ENCODE measurements at places on chromosomes 5 and 9.

DNA sequence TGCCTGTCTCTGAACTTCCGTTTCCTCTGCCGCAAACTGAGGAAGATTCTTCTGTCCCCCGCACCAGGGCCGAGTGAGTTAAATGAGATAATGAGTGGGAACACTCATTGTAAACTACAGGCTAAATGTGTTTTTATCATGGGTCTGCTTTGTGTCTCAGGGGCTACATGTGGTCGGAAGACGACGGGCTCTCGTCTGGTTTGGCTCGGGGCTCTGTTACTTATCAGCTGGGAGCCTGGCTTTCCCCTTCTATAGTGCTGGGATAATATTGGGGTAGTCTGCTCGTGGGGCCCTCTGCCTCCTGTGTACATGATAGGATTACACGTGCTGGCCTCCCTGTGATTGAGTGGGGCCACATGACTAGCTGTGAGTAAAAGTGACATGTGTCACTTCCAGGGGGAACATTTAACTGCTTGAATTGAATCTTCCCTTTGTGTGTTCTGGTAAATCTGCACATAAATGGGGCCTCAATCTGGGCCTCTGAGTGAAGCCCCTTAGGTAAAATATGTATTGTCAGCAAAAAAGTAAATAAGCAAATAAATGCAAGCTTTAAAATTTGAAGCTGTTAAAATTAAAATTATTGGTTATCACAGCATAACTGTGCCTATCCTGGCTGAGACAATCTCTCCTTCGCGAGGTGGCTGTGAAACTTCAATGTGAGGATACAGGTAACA, 86.9 kb upstream of the SH3PXD2B start:
- DNase-seq = no peak

- no peak for DNase-seq
These were observed 6.2 kb upstream of the CD180 start for GRCh38 chr5:67202828-67203227.

DNA sequence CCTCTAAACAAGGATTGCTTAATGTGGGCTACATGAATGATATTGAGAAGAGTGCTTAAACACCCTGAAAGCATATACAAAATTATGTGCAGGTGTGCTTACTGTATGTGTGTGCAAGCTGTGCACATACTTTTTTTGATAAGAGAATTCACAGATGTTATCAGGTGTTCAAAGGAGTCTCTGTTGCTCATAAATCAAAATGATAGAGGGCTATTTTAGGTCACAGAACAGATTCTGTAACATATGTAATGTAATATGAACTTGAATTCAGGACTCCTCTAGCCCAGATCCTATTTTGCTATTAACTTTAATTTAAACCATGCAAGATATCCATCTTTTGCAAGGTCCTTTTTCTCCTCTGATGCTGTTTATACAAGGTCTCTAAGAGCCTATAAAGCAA, 38.2 kb downstream of the CCDC192 start:
- no peak for DNase-seq

GRCh38 chr9:1231998-1232919, 182.1 kb downstream of the DMRT2 start:
- peak; percentile 80 for DNase-seq

- peak; percentile 81 for DNase-seq
These were observed 142.6 kb upstream of the LMX1B start for GRCh38 chr9:126471084-126471624.

- DNase-seq = peak; percentile 79
These were observed 53.0 kb upstream of the RFX3 start for GRCh38 chr9:3578786-3579185.

DNA sequence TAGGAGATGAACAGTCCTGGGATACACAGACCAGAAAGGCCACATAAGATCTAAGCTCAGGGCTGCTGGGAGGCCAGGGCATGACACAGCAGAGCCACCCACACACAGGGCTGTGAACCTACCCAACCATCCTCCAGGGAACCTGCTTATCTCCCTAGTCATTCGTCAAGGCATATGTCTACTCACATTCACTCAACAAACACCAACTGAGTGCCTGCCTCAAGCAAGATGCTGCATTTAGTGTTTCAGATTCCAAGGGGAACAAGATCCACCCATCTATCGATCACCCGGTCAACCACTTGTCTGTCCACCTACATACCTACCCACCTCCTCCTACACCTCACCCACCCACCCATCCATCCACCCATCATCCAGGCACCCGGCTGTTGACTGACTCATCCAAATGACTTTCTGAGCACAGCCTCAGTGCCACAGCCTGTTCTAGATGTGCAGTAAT, 1.9 kb downstream of the DPM2 start:
- DNase-seq = no peak

DNA sequence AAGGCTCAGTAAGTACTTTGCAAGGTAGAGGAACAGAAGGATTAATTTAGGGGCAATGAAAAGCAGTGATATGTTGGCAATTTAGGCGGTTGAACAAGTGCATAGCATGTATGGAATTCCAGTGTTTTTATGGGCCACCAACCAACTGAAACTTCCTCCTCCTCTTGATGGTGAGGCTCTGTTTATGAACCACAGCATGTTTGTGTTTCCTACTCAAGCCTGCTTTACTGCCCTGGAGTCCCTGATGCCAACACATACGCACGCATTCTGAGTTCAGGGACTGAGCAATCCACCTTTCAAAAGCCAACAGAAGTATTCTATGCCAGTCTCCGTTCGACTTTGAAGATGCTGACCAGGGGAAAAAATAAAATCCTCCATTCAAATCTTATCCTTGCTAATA, 417.5 kb downstream of the EFNA5 start:
- no peak for DNase-seq

DNA sequence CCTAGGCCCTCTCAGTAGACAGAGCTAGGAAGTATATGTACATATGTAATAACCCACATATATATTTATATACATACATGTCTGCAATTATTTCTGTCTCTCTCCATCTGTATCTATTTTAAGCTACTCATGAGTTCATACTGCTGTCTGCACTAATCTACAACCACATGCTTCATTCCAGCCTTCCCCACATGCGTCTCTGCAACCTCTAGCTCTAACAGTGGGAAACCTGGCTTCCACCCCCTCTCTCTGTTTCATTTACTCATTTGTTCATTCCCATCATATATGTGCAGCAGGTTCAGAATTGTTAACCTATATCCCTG, 23.3 kb downstream of the DCANP1 start:
- no peak for DNase-seq

- DNase-seq = peak; percentile 14
These were observed 221.3 kb downstream of the NPR3 start for GRCh38 chr5:32932241-32932935.

DNA sequence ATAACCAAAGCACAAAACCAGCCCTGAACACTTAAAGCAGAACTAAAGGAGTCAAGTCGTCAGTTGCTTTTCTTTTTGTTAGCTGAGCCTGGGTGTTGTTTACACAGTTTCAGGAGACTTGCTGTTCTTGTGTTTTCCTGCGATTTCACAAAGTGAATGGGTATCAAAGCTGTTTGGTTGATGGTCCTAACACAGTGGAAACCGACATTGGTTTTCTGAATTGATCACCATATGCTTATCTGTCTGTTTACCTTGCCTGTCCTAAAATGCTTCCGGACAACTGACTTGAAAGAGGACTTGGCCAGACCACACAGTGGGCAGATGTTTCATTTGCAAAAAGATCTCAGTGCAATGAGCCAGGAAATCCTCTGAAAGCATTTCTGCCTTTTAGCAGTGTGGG, 676.4 kb downstream of the PRELID2 start:
- peak; percentile 1 for DNase-seq

- no peak for DNase-seq
These were observed 2102.7 kb upstream of the WWC1 start for GRCh38 chr5:166188501-166189325.

DNA sequence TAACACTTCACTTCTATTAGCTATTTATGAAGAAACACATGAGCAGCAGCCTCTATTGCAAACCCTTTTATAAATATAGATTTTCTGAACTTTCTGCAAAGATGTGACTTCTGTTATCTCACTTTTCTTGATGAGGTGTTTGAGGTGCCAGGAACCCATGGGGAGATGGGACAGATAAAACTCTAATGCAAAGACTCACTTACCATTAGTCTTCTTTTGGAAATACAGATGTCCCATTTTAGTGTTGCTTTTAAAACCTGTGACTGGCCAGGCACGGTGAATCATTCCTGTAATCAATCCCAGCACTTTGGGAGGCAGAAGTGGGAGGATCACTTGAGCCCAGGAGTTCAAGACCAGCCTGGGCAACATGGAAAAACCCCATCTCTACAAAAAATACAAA, 171.3 kb upstream of the GAS1 start:
- no peak for DNase-seq

- DNase-seq = peak; percentile 77
These were observed 9.8 kb downstream of the NHP2 start for GRCh38 chr5:178143901-178144300.

DNA sequence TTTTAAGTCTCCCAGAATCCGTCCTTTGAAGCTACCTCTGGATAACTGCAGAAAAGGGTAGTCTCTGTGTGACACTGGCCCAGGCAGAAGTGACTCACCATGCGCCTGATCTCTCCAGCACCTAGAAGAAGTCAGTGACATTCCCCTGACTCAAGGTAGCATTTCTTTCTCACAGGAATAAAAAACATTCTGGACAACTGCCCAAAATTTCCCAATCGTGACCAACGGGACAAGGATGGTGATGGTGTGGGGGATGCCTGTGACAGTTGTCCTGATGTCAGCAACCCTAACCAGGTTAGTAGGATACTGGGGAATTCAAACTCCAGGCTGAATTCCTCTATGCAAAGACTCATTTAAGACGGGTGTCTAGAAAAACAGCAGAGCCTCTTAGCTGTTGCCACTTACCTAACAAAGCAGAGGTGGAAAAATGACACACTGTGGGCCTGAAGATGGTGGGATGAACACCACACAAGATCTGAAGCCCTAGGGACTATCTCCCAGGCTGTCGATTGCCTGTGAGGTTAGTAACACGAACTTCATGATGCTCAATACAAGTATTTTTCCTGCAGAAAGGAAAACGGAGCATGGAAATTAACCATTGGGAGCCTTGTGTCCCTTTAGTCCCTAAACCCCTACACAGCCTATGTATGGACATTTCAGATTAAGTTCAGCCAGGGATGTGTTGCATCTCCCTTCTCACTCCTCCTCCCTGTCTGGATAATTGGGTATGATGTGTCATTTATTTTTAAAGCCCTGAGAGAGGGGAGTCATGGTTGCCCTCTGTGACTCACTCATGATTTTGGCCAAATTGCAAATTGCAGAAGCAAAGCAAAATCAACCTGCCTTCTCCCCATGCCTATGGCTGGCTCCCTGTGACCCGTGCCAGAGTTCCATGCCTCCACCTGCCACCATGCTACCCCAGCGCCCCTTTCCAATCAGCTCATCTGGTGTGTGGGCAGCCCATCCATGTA, 37.2 kb downstream of the THBS4 start:
- DNase-seq = peak; percentile 36

DNA sequence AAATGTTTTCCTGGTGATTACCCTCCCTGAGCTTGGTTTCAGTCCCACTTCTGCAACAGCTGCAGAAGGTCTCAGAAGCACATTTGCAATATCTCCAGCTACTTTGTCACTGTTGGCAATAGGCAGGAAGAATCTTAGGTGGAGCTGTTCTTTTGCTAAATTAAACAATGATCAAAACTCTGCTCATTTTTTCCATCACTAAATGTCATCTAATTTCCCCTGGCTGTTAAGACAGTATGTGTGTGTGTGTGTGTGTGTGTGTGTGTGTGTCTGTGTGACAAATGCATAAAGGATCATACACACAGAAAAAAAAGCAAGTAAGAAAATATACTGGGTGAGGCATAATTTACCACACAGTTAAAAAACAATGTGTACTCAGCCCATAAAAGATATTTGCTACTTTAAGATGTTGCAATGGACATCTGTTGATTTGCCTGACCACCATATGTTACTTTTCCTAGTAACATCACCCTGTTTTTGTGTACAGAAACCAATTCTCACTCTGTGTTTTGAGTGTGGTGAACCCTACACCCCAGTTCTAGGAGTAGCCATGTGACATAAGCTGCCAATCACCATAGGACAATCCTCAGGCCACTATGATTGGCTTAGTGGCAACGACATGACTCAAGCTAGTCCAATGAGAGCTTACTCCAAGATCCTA, 572.6 kb upstream of the CLINT1 start:
- DNase-seq = peak; percentile 55

DNA sequence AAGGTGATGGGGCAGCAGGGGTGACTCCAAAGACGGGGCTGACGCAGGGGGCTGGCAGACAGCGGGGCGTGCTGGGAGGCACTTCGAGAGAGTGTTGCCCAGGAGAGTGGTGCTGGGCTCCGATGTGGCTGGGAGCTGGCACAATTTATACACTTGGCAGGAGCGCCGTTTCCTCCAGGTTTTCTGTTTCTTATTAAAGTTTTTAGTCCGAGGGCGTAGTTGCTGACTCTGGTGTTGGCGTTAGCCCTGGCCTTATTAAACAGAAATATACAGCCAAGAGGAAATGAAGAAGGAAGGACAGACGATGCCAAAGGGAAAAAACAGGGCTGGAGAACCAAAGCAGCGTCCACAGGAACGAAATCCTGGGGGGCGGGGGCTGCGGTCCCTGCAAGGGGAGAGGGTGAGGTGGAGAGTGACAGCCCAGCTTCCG, 139.6 kb upstream of the PHYKPL start:
- DNase-seq = no peak

DNA sequence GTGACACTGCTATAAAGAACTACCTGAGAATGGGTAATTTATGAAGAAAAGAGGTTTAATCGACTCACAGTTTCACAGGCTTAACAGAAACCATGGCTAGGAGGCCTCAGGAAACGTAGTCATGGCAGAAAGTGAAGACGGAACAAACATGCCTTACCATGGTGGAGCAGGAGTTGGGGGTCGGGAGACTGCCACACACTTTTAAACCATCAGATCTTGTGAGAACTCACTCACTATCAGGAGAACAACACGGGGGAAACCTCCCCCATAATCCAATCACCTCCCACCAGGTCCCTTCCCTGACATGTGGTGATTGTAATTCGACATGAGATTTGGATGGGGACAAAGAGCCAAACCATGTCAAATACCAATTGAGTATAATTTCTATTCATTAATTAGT, 2392.6 kb upstream of the C9orf72 start:
- DNase-seq = no peak

DNA sequence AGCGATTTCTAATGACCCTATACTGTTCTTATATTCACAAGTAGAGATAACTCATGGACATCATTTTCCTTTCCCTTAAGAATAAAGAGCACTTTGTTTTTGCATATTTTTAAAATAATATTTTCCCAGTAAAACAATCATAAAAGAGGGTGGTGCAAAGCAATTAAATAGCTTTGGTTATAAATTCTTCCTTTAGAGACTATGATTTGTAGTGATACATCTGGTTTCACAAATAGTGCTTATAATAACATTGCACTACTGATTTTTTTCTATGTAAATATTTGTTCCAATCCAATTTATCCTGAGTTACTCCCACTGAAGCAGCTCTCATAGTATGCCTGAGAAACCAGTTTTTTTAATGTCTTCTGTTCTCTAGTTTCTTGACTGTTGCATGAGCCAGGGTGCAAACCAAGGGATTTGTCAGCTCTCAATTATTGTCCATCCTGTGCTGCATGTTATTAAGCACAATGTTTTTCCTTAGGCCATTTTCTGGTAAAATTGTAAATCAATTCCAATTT, 74.7 kb downstream of the LURAP1L start:
- no peak for DNase-seq

GRCh38 chr5:172745406-172745805, 25.6 kb downstream of the DUSP1 start:
- DNase-seq = no peak

- no peak for DNase-seq
These were observed 232.5 kb downstream of the SPATA31A1 start for GRCh38 chr9:39587844-39588499.

Measured in cardiac fibroblast (primary cell).